ENCODE measurements at places on chromosomes 12 and 14.

DNA sequence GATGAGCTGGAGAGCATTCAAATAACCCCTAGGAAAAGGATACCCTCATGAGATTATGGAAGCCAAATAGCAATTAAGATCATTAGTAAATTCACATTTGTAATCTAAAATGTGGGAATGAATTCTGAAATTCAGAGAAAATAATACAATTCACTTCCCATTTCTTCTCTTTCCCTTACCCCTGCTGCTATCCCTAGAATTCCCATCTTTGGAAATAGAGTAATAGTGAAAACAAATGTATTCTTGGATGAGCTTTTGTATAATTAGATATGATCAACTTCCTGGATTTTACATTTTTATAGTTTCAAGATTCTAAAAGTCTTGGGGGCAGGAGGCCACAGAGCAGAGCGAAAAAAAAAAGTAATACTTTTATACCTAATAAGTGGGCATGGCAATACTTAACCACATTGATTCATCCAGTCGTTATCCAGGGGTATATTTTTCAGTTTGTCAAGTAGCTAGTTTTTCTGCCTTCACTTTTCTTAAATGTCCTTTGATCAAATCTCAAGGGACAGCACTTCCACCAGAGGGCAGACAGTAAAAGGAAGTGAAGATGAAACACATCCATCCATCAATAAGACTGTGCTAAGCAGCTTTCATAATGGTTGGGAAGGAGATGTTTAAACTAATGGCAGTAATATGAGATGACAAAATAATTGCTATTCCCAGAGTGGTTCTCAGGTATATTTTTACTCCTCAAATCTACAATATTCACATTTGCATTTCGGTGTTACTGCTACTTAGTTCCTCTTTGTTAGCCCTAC, 401.3 kb downstream of the DIO2 start:
- DNase-seq = no peak

- DNase-seq = no peak
Measured at GRCh38 chr12:41018010-41018409, 170.1 kb upstream of the PDZRN4 start.

- DNase-seq = peak; percentile 95
Measured at GRCh38 chr14:23034498-23035302, at the start of gene PSMB5. PSMB5 (minus strand) TSS chr14:23034900; CDS start chr14:23034881, 19 bp downstream.

- DNase-seq = no peak
Measured at GRCh38 chr12:30908722-30909348, 17.7 kb upstream of the TSPAN11 start.

DNA sequence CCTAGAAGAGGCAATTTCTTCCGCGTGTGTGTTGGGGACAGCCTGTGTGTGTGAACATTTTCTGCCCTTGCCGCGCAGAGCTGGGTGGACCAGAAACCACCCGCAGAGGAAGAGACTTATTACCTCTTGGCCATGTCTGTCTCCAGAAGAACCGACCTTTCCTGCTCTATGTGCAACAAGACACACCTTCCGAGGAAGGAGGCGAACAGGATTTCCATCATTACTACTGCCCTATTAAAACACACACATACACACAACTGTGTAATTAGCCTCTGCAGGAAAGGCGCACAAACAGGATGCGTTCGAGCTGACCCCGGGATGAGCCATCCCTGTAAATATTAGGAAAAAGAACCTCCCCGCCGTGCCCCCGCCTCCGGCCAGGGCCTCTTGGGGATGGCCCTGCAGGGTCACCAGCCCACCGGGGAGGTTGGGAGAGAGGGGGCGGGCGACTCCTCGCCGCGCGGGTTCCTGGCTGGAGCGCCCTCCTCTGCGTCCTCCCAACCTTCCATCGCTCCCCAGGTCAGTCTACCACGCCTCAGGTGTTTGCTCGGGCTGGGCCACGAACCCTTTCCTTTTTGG, 484 bp upstream of the PRKCH start:
- DNase-seq = no peak

DNA sequence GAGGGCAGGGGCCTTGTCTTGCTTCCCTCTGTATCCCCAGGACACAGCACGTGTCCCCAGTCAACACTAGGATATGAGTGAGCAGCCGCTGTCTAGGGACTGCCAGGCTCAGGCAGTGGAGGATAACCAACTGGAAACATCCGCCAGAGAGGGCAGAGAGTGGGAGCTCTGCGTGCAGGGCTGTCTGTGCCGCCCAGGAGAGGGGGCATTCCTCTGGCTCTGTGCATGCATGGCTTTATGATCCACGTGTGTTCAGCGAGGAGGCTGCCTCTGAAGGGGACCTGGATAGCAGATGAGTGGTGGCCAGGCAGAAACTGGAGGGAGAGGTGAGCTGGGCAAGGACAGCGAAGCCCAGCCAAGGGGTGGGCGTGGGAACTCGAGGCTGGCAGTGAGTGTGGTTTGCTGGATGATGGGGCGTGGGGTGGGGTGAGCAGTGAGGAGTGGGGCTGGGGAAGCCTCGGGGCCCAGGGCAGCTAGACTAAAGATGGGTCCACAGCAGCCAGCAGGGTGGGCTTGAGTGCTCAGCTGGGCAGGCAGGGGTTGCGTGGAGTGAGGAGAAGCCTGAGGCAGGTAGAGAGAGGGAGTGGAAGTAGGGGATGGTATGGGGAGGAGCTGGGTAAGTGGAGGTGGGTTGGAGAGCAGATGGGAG, 72.9 kb downstream of the PRIMA1 start:
- DNase-seq = no peak

- no peak for DNase-seq
Measured at GRCh38 chr14:24252289-24253124, 10.1 kb upstream of the TINF2 start.

GRCh38 chr14:95507701-95508103, 8.7 kb downstream of the SYNE3 start:
- DNase-seq = no peak

GRCh38 chr12:123160801-123161487, 10.1 kb upstream of the PITPNM2 start:
- no peak for DNase-seq

DNA sequence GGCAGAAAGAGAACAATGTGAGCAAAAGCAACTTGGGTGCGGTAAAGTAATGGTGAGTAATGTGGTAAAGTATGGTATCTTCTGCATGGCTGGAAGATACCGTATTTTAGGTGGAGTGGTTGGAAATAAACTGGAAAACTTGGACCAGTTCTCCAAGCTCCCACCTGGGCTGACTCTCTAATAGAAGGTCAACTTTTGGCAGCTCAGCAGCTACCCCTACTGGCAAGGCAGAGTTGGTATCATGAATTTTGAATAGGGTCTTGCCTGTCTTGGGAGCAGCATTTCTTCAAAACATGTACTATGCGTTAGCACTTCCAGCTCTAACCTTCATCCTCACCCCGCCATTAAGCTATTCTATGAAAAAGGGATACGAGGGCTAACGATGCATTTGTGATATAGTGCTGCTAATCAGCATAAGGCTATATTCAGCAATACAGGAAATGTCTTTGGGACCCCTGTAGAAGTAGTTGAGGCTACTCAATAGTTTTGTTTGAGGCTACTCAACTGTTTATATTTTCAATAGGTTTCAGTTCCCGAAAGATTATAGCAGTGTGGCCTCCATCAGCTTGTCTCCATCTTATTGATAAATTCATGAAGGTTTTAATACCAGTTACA, 276.3 kb upstream of the FAR2 start:
- peak; percentile 11 for DNase-seq

DNA sequence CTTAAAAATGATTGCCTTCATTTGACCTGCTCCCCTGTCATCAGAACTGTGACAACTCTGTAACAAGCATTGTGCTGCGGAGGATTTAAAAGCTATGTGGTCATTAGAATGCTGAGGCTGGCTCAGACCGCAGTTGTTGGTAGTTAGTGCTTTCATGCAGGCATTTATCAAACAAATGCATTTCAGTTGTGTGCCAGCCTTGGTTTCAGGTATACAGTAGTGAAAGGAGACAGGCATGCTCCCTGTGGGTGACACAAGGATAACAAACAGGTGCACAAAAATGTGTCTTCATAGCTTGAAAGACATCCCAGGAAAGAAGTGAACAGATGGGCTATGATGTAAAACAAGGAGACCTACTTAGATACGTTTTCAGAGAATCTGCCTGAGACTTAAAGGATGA, 60.6 kb downstream of the MARK3 start:
- no peak for DNase-seq

DNA sequence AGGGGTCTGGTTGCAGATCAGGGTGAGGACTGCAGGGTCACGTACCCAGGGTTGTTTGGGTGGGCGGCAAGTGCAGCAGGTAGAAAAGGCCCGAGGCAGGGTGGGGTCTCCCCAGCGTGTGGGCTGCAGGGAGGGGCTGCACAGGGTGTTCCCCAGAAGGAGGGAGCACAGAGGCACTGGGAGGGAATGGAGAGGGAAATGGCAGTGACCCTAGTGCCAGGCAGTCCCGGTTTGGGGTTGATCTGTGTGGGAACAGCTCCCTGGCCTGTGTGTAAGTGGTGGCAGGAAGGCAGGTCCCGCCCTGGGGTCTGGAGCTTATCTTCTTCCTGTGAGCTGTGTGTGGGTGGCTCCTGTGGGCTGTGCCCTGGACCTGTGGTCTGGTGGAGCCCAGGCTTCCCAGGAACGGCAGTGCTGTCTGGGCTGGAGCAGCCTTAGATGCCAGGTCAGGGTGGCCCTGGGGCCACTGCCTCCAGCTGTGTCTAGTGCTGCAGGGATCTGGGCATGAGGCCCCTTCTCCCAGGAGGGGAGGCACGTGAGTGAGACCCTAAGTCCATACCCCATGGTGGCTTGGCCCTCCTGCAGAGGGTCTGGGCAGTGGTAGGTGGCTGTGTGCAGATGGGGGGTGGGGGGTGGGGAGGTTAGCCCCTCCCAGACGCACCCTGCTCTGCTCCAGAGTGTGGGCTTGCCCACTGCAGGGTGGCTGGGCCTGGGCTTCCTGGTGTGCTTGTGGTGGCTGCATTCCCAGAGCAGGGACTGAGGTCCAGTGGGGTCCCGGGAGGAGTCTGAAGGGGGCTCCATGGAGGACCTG, 363.5 kb downstream of the TMEM121 start:
- no peak for DNase-seq

GRCh38 chr12:48002414-48002730, 1.9 kb downstream of the COL2A1 start:
- DNase-seq = no peak

GRCh38 chr12:121766290-121767039, 27.0 kb downstream of the RHOF start:
- DNase-seq = no peak

DNA sequence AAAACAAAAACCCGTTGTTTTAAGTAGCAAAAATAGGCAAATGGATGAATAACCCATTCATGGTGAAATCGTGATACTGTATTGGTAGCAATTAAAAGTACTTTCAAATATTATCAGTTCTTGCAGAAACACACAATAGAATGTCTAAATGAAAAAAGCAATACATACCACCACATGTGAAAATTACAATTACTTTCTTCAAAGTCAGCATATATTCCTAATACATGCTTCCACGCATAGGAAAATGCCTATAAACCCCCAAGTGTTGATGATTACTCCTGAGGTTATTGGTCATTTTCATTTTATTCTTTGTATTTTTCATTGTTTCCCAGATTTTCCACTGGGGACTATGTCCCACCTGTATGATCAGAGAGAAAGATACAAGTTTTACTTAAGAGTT, 15.2 kb downstream of the DDX55 start:
- no peak for DNase-seq

DNA sequence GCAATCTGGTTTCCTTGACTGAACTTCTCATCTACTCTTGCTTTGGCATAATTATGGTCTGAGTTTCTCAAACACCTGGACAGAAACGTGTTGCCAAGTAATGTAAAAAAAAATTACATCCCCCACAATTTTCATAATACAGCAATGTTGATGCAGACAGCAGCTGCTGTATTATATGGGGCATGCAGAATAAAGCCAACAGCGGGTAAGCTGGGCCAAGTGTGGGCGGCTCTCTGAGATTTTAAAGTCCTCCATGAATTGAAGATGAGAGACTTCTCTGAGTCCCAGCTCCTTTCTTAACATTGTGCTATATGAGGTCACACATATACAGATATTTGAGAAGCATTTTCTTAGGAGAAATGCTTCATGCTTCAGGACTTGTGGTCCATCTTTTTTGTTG, 881.2 kb downstream of the GALC start:
- no peak for DNase-seq

- no peak for DNase-seq
Measured at GRCh38 chr12:52539083-52539820, 13.7 kb downstream of the KRT71 start.

DNA sequence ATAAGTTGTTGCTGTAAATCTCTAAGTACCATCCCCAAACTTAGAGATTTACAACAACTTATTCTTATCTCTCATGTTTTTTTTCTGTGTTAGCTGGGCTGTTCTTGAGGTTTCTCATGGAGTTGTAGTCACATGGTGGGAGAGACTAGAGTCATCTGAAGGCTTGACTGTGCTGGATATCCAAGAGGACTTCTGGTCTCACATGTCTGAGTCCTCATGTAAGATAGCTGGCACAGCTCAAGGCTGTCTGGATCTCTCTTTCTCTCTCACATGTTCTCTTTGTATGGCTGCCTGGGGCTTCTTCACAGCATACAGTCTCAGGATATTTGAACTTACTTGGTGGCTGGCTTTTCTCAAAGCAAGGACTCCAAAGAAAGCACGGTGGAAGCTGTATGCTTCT, 63.8 kb downstream of the DACT1 start:
- DNase-seq = no peak
